NB4 (cell line): ENCODE measurements at places on chromosomes 4 and X.

GRCh38 chr4:165131247-165131832 is 18.7 kb upstream of the TMEM192 start:
- DNase-seq = peak; percentile 61

DNA sequence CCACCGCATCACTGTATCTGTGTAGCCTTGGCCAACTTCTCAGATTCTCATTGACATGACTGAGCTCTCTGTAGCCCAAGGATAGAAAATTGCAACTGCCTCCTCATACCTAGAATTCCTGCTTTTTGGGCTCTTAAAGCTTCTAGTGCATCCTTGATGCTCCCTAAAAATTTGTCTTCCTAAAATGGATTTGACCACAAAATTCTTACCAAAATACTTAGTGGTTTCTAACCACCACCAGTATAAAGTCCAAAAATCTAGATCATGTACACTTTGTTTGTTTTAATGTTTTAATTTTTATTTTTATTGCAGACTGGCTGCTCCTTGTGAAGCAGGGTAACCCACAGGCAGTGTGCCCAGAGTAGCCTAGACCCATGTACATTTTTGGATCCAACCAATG is 75.5 kb downstream of the TBC1D9 start:
- no peak for DNase-seq

- no peak for DNase-seq
These were observed 25.5 kb downstream of the MAGEA4 start for GRCh38 chrX:151938172-151938571.

GRCh38 chr4:11608992-11609391 is 180.3 kb upstream of the HS3ST1 start:
- no peak for DNase-seq

DNA sequence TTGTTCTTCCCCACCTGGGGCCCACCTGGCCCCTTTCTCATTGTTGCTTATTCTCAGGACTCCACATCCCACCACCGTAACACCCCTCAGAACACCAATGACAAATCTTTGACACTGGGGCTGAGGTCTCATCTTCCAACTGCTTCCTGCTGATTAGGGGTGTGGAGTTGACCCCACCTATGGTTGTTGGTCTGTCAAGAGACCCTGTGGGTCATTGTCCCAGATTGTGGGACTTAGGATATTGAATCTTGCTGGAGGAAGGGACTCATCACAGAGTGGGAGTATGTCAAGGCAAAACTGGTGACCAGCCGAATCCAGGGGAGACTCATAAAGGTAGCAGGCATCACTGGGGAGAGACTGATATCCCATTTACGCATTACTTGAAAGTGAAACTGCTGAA is 140.2 kb upstream of the PLAC1 start:
- no peak for DNase-seq

DNA sequence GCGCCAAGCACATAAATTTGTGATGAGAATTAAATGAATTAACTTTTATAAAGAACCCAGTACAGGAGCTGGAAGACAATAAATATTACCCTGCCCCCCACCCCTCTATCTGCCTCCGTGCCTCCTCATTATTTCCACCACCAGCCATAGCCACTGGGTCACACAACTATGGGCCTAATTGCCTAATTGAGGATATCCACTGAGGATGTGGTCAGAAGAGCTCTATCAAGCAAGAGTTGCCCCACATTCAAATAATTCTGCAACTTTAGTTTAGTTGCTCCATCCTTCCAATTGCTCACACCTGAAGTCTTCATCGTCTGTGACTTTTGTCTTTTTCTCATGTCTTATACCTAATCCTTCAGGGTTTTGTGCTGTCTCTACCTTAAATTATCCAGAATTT is 9.5 kb upstream of the CXCL8 start:
- DNase-seq = peak; percentile 88

- DNase-seq = no peak
These were observed 49.6 kb downstream of the TSC22D3 start for GRCh38 chrX:107725761-107726555.

DNA sequence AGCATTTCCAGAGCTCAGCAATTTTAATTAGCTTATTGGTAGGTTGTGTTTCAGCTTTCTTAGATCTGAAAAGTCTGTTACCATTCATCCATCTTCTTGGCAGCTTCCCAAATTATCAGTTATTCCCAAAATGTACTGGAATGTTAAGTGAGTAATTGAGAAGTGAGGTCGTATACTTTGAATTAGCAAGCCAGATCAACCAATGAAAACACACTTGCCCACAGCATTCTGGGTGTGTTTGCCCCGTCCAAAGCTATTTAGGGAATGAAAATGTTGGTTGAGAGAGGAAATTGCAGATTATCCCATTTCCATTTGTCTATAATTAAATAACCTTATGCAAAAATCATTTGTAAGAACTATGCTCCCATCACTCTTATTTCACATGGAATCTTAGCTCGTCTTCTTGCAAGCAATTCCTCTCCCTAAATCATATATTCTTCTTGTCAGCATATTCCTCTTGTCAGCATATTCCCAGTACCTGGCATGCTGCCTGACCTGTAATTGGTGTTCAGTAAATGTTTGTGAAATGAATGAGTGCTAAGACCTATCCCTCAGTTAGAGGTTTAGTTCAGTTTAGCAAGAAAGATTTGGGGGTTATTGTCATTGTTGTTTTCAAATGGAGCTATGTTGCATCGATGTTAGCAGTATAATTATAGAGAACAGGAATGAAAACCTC is 23.3 kb upstream of the ANTXR2 start:
- no peak for DNase-seq

DNA sequence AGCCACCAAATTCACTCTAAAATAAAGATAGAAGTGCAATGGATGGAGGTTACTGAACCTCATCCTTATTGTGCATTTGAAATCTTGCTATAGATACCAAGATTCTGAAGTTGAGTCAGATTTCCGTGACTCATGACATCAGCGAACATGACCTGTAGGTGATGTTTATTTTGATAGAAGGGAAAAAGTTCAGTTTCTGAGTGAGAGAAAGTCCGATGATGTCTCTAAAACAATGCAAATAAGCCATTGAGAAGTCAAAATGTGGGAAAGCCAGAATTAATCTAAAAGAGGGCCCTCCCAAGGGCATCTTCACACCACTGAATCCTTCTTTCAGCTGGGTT is 20.0 kb downstream of the PHOX2B start:
- DNase-seq = no peak

GRCh38 chrX:40202456-40202855 is 104.7 kb upstream of the BCOR start:
- peak; percentile 51 for DNase-seq

DNA sequence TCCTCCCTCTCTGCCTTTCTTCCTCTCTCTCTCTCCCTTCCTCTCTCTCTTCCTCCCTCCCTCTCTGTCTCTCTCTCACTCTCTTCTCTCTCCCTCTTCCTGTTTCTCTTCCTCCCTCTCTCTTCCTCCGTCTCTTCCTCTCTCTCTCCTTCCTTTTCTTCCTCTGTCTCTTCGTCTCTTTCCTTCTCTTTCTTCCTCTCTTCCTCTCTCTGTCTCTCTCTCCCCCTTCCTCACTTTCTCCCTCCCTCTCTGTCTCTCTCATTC is 295.3 kb downstream of the ASMT start:
- no peak for DNase-seq

- DNase-seq = peak; percentile 93
These were observed 866 bp upstream of the UVSSA start for GRCh38 chr4:1345903-1346780.

GRCh38 chr4:44927399-44928380 is 201.3 kb upstream of the GNPDA2 start:
- peak; percentile 34 for DNase-seq

DNA sequence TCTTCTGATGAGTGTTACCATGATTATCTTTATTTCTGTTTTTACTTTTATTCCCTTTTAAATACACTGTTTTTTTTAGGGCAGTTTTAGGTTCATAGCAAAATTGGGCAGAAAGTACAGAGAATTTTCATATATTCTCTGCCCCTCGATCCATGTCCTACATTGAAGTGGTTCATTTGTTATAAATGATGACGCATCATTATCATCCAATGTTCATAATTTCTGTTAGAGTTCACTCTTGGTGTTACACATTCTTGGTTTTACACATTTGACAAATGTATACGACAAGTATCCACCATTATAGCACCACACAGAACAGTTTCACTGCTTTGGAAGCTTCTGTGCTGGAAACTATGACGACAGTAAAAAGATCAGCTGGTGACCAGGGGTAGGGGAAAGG is 578.1 kb upstream of the AADAT start:
- DNase-seq = no peak

DNA sequence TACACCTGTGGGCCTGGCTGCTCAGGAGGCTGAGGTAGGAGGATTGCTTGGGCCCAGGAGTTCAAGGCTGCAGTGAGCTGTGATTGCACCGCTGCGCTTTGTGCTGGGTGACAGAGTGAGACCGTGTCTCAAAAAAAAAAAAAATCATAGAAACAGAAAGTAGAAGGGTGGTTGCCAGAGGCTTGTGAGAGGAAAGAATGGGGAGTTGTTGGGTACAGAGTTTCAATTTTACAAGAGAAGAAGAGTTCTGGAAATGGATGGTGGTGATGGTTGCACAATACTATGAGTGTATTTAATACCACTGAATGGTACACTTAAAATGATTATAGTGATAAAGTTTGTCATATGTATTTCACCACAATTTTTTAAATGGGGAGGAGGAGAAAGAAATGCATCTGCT is 10.2 kb upstream of the GLOD5 start:
- DNase-seq = no peak

DNA sequence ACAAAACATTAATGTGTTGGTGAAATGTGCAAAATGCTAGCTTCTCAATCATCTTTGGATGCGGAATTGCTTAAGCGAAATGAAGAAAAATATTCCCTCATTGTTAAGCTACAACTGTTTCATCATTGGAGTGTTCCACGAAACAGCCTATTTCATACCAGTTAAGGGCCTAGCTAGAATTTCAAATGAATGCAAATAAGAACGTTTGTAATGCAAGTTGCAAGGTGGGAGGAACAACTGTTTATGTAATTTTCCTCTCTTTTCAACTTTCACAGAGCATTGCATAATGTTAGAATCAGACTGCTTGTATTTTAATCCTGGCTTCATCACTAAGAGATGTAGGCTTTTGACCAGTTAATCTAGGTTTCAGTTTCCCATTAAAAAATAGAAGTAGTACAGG is 480.1 kb downstream of the IL1RAPL1 start:
- no peak for DNase-seq

- DNase-seq = peak; percentile 75
These were observed 222.7 kb upstream of the HAND2 start for GRCh38 chr4:173752610-173753230.

DNA sequence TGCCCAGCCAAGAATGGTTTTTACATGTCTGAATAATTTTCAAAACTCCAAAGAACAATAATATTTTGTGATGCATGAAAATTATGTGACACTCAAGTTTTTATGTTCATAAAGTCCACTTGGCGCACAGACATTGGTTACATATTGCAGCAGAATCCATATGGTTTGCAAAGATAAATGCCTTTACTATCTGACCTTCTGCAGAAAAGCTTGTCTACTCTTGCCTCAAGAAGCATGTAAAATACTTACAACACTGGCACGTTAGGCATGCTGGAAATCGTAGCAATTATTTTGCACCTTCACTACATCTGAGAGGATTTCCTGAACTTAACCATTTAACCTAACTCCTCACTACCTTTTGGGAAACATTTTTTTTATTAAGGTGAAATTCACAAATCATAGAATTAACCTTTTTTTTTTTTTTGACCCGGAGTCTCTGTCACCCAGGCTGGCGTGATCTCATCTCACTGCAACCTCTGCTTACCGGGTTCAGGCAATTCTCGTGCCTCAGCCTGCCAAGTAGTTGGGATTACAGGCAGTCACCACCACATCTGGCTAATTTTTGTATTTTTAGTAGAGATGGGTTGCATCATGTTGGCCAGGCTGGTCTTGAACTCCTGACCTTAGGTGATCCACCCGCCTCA is 3.5 kb upstream of the XG start:
- DNase-seq = no peak

DNA sequence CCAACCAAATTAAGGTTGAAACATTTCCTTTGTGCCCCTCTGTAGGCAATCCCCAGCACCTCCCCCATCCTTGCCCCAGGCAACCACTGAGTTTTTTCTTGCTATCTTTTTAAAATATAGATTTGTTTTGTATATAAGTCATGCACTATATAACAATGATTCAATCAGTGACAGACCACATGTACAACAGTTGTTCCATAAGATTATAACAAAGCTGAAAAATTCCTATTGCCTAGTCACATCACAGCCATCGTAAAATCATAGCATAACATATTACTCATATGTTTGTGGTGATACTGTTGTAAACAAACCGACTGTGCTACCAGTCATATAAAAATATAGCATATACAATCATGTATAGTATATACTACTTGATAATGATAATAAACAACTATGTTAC is 211.9 kb upstream of the NRK start:
- no peak for DNase-seq

DNA sequence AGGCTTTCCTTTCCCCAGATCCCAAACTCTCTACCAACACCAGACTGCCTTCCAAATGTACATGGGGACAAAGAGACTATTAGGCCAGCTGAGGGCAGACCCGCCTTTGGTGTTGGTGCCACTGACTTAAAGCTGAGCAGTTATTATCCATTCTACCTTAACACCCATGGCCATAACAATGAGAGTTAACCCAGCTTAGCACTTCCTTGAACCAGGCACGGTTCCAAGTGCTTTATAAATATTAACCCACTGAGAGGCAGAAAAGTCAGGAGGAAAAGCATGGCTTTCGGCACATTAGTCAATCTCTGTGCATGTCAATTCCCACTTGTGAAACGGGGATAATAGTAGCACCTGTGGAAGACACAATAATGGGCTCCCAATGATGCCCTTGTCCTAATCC is 243.1 kb upstream of the ANXA3 start:
- DNase-seq = no peak

DNA sequence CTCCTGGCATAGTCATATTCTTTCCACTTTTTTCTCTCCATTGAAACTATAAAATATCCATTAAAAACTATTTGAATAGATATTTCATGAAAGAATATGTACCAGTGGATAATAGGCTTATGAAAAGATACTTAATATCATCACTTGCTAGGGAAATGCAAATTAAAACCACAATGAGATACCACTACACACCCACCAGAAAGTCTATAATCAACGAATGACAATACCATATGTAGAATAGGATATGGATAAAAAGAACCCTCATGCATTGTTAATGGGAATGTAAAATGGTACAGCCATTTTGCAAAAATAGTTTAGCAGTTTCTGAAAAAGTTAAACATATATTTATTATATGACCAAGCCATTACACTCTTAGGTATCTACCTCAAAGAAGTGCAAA is 218.7 kb upstream of the GPC4 start:
- DNase-seq = no peak

- DNase-seq = no peak
These were observed 118.1 kb downstream of the ATXN3L start for GRCh38 chrX:13201605-13202219.

GRCh38 chrX:15349046-15349445 is 13.7 kb upstream of the PIGA start:
- DNase-seq = peak; percentile 69
